ENCODE measurements at places on chromosomes 7 and 10.

DNA sequence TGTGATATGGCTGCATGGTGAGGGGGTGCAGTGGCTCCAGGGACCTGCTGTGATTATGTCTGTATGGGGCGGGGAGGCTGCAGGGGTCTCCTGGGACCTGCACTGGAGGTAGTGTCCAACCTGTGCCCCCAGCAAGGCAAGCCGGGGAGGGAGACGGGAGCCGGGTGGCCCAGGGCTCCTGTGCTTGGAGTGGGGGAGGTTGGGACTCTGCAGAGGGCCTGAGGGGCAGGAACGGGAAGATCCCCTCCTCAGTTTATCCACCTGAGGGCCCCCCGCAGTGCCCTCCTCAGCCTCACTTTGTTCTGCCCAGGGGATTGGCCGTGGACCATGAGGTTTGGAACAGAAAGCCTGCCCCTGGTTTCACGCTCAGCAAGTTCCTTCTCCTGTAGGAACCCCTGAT lies 22.8 kb upstream of the PWWP2B start:
- no peak for DNase-seq

DNA sequence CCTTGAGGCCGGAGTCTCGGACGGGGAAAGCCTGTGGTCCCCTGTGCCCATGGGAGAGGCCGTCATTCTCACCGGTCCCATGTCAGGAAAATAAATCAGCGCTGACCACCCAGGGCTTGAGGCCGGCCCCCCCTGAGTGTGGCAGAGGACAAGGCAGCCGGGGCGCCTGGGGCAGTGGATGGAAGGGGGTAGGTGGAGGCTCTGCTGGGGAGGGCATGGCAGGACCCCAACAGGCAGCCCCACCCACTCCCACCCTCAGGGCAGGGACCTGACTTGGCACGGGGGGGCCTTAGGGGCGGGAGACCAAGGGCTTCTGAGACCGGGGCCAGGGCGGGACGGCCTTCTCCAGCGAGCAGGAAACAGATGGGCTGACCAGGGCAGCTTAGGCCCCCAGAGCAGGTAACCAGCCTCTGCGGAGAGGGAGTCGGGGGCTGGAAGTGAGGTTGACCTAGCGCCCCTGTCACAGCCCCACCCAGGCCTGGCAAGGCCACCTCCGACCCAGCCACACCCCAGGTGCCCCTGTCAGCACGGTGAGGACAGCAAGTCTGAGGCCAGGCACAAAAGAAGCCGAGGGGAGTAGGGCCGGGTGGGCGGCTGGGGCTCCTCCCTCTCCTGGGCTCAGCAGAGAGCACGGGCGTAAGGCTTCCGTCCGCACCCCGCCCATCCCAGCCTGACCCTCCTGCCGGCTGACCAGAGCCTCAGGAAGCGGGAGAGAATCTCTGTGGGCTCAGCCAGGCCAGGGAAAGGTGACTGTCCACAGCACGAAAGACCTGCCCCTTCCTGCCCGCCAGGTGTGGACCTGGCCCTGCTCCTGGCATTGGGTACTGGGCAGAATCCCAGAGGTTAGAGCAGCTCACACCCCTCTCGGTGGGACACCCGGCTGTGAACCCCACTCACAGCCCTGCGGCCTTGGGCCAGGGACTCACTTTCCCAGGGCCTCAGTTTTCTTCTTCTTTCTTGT lies 87.4 kb downstream of the FOXL3 start:
- no peak for DNase-seq

DNA sequence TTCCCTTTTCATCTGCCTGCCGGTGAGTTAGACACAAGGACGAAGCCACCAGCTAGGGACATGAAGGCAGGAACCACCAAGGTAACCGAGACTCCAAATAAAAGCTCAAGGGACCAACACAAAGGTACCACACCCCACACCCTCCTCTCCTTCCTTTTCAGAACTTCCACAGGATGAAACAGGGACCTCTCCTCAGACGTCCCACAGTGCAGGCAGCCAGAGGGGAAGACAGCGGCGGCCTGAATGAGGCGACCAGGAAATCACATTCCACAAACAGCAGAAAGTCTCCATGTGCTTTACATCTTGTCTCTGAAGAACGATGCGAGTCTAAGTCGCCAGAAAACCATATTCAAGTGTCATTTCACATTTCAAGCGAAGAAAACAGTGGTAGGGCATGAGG lies 97.8 kb downstream of the DIP2C start:
- DNase-seq: no peak

- no peak for DNase-seq
These were observed 300.7 kb upstream of the ADARB2 start for GRCh38 chr10:2038036-2038435.

DNA sequence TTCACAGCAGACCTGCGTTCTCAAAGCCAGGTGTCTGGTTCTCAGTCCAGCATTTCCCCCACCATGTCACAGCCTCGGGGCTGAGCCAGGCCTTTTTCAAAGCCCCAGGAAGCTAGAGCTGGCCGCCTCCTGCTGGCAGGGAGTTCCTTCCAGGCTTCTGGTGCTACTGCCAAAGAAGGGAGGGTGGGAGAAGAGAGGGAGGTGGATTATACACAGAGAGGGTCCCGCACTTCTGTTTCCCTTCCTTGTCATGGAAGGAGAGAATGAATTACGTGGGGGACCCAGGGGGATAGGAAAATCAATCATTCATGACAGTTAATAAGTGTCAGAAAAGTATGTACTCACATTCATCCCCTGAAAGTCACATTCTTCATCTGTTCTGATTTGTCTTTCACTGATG lies 600 bp upstream of the LGI1 start:
- no peak for DNase-seq

GRCh38 chr10:59279991-59280505 lies 82.3 kb downstream of the FAM13C start:
- DNase-seq: no peak

DNA sequence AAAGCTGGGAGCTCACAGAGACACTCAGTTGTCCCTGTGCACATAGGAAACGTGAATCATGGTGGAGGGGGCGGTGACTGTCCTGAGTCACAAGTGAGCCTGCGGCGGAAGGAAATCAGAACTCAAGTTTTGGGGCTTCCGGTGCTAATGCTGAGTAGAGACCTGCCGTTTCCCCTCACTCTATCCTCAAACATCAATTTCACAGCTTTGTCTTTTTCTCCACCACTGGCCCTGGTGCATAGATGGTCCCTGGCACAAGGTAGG lies 21.9 kb downstream of the ADCYAP1R1 start:
- DNase-seq: peak; percentile 29

GRCh38 chr7:36430881-36431280 lies 41.2 kb downstream of the ANLN start:
- DNase-seq: no peak

DNA sequence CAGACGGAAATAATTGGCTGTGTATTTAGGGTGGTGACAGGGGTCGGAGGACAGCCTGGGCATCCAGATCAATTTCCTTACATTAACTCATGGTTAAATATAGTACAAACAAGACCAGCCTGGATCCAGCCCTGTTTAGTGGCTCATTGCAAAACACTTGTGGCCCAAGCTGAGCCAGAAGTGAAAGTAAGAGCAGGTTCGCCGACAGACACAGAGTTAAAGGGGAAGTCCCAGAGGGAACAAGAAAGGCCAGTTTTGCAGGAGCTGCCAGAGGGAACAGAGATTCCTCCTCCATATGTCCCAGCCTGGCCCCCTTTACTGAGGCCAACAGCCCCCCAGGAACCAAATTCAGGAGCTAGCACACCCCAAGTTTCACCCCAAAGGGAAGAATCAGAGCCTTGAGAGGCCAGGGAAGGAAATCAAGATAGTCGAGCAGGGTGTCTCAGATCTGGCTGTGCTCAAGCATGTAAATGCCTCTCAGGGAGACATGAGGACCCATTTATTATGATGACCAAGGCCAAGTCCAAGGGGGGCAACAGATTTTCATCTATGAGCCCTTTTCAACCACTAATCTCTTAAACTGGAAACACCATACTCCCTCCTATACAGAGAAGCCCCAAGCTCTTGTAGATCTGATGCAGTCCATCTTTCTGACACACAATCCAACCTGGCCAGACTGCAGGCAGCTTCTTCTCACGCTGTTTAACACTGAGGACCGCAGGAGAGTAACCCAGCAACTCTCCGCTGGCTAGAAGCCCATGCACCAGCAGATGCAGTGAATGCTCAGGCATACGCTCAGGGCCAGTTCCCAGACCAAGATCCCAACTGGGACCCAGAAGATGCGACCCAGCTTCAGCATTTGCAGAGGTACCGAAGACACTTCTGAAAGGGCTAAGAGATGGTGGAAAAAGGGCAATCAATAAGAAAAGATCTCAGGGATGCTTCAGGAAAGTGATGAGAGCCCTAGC lies 15.9 kb upstream of the ADCK2 start:
- DNase-seq: no peak

GRCh38 chr10:119441151-119441821 lies 101.2 kb downstream of the RGS10 start:
- DNase-seq: no peak

DNA sequence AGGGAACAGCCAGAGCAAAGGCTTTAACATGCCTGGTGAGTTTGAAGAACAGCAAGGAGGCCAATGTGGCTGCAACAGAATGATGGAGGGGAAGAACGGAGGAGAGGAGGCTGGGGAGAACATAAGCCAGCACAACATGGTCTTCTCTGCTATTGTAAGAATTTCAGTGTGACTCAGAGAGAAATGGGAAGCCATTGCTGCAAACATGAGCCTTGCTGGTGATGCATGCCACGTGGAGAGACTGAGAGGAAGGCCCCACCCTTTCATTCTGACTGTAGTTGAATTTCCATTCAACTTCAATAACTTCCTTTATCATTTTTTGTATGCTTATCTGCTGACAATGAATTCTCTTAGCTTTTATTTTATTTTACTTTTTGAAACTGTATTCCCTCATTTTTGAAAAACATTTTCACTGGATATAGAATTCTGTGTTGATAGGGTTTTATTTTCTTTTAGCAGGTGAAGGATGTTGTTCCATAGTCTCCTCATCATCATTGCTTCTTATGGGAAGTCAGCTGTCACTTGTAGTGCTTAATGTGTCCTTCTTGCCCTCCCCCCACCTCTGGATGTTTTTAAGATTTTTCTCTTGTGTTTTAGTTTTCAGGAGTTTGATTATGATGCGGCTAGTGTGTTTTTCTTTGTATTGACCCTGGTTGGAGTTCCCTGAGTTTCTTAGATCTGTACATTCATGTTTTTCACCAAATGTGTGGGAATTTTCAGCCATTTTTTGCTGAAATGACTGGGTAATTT lies 46.4 kb upstream of the LEP start:
- DNase-seq: no peak

DNA sequence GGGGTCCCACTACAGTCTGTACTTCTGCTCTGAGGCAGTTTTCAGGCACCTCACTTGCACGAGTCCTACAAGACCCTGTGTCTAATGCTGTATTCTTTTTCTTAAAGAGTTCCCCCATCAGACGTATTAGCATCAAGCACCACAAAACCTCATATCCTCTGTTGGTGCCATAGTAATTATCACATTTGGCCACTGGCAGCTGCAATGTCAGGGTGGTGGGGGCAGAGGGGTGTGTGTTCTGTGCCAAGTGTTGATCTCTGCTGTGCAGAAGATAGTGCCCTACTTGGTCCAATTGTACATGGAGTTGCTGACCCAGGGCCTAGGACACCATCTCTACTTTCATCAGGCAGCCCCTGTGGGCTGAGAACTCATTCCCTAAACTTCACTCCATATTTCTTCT lies 20.0 kb upstream of the JAZF1 start:
- DNase-seq: no peak

- no peak for DNase-seq
These were observed 45.2 kb downstream of the WIPF3 start for GRCh38 chr7:29851487-29851886.

- no peak for DNase-seq
These were observed 13.4 kb downstream of the NIPSNAP2 start for GRCh38 chr7:55977831-55978230.

DNA sequence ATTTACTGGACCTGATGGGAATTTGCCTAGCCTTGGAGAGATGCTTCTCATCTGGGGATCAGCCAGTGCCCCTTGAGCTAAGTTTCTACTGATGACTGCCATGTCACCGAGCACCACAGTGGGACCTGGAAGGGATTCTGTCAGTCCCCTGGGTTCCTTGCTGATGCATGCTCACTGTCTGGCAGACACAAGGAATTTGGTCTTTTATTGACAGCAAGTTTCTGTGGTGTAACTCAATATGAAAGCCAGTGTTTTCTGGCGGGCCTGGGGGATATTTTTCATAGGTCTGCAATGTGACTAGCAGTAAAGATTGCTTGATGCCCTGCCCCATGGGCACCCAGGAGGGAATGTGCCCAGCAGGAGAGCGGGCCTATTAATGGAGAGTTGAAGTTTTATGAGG lies 30.7 kb downstream of the MAP3K8 start:
- no peak for DNase-seq
